ENCODE measurements at places on chromosomes 16 and 17.

- DNase-seq: peak; percentile 88
Observed at GRCh38 chr16:22386976-22387375, 12.6 kb upstream of the CDR2 start.

DNA sequence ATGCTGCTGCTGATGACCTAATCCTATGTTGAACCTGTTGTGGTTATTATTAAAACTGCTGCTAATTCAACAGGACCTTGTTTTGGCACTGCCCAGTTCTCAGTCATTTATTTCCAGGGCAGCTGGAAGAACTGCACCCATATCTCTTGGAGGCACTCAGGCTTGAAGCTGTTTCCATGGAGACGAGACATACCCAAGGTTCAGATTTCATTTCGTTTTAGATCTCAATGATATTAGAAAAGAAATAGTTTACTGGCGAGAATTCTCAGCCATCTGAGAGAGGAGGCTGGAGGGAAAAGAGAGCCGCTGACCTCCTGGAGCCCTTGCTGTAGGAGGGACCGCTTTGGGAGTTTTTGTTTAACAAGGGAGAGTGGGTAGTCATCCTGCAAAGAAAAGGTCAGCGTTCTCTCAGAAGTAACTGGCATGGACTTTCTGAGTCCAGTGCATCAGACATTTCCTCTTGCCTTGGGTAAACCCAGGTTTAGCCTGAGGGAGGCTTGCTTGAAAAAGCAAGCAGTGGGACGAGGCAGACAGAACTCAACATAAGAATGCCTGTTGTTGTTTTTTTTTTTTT is 75.4 kb downstream of the YPEL2 start:
- no peak for DNase-seq

DNA sequence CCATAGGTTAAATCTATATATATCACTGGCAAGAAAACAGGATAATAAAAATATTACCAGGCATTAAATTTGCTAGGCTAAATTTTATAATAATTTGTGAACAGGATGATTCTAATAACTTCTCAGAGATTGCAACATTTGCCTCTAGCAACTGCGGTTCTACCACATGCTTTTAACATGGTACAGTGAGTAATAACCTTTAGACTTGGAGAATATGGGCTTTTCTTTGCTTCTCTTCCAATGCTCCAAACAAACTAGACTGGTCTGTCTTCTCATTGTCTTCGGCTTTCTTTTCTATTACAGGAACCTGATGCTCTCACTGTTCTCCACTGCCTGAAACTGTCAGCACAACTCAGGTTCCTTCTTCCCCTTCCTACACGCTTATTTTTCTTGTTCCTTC is 80.6 kb downstream of the CA4 start:
- no peak for DNase-seq

DNA sequence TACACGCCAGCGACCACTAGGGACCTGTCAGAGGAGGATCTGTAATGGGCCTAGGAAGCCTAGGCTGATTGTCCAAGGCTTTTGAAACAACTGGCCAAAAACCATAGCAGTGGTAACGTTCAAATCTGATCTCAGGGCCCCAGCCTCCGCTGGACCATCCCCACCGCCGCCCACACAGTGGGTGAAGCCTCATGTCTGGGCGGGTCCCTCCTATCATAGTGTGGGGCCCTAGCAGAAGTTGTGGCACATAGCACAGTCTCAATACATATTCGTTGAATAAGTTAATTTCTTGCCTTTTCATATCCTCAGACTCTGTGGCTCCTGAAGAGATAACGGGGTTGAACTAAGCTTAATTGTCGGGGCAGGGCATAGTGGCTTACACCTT is 818 bp downstream of the DPH1 start:
- DNase-seq: peak; percentile 81

All from GM04504 (cell line).